ENCODE measurements at places on chromosomes 5 and 9.

- no peak for DNase-seq
These were observed 14.7 kb upstream of the MLANA start for GRCh38 chr9:5876026-5876425.

DNA sequence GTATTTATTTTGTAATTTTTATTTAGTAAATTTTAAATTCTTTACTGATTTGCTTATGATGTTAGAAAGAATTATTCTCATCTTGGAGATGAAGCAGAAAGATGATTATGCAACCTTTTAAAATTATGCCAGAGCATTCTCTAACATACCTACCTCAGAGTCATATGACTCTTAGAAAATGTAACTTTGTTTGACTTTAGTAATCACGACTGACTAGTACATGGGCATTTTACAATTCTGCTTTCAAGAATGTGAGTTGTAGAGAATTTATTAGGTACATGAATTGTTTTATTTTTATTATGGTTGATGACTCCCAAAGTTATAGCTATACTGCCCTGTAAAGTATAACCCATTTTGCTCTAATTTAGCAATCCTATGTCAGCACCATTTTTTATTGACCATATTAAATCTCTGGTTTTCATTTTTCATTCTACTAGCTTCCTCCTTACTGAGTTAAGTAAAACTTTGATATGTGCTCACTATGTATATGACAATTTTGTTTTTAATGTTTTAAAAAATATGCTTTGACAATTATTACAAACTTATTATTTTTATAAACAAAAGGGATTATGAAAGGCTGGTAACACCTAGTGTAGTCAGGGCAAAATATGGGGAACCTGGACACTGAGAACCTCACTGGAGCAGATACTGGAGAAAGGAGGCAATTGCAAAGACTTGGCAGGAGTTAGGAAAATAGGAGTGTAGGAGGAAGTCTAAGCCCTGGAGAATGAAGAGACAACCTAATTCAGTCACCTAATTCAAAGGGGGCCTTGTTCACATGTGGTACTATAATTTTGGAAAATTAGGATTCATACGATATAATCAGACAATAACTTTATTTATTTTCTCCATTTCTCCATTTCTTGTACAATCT, 249.7 kb upstream of the DAB2 start:
- DNase-seq, result no peak

DNA sequence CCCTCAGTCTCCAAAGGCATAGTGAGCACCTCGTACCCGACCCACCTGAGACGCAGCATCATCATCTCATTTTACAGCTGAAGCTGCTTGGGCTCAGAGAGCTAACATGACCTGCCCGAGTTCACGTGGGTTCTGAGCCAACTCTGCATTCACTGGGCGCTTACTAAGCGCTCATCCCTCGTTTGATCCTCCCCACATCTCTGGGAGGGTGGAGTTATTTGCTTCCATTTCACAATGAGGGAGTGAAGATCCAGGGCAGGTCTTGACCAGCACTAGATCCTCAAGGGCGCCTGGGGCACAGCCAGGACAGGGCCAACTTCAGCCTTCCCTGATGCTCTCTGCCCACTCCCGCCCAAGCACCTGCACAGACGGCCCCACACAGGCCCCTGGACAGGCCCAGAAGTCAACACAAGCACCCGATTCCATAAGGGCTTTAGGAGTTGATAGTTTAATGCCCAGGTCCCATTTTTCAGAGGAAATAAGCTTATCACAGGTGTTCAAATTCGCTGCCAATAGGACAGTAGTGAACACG, 80.8 kb downstream of the HRH2 start:
- DNase-seq, result no peak

GRCh38 chr5:172102913-172103626, 85.0 kb downstream of the STK10 start:
- no peak for DNase-seq

DNA sequence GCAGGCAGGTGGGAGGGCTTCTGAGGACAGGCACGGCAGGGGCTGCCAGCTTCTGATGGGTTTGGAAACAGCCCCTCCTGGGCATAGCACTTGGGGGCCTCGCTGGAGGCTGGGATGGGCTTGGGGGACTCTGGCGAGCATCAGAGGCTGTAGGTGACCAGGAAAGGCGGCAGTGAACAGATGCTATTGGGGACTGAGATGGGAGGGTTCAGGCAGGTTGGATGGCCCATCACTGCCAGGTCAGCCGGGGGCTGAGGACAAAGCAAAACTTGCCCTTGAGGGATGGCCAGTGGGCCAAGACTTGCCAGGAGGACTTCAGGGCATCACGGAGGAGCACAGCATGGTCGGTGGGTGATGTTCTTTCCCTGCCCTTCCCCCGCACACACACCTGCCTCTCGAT, 6.7 kb downstream of the AIF1L start:
- DNase-seq, result no peak

DNA sequence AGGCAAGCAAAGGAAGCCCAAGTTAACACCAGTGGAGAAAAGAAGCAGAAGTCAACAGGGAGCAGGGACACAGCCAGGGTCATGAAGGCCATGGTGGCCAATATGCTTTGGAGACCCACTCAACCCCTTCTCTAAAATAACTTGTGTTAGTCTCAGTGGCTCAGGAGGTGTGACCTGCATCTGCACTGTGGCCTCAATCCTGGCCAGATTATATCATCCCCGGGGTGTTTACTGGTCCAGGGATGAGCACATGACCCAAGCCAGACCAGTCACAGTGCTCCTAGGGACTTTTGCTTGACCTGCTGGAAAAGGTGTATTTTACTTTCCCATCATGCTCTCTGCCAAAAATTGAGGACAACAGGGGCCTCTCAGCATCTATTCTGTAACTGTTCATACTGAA, 105.2 kb downstream of the DPYSL3 start:
- no peak for DNase-seq

- no peak for DNase-seq
These were observed 82.1 kb upstream of the IL33 start for GRCh38 chr9:6133346-6134063.

DNA sequence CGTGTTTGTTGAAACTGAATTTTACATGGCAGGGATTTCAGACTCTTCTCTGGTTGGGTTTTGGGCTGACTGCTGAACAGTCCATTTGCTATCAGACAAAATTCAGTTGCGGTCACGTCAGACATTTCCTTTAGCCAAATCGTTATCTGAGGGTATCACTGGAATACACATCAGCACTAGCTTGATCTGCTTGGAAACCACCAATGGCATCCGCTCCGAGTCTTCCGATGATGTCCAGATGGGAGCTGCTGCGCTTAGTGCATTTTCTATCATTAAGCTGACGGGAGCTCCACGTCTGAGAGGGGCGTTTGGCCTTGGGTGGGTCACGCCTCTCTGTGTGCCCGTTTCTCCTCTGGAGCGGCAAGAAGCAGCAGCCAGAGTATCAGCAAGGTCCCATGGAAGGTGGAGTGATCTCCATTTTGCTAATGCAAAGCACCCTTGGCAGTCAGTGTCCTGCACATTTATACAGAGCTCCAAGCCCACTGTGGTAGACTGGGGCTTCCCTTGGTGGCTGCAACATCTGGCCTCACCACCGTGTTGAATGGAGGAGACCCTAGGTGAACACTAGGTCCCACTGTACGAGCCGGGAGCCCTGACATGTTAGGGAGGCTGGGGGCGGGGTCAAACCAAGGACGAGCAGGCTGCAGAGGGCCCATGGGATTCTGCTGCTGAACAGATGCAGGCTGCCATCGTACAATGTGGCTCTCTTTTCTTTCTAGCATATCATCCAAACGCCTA, 134.6 kb upstream of the PHYKPL start:
- DNase-seq, result no peak

DNA sequence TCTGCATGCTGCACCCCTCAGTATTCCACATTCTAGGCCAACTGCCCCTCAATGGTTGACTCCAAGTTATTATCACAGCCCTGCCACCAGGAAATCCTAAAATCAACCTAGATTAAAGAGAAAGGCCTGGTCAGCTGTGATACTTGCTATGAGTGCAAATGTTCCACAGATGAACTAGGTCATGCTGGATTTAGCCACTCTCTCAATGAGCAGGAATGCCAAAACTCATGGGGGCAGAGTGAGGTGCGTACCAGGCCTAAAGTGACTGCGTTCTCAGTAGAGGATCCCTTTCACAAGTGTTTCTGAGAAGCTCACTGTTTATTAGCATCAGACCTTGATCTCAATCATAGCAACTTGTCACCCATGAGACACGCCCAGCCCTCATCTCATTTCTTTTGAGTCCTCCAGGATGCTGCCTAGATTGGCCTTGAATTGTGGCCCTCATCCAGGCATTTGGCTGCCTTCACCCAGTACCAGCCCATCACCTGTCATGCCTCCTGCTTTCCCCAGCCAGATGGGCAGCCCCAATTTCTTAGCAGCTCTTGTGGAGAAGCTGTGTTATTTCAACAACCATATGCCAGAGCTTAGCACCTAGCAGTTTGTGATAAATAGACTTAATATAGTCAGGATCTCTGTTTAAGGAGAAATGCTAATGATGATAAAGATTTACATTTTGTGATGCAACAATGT, 383.9 kb downstream of the CTNND2 start:
- no peak for DNase-seq

DNA sequence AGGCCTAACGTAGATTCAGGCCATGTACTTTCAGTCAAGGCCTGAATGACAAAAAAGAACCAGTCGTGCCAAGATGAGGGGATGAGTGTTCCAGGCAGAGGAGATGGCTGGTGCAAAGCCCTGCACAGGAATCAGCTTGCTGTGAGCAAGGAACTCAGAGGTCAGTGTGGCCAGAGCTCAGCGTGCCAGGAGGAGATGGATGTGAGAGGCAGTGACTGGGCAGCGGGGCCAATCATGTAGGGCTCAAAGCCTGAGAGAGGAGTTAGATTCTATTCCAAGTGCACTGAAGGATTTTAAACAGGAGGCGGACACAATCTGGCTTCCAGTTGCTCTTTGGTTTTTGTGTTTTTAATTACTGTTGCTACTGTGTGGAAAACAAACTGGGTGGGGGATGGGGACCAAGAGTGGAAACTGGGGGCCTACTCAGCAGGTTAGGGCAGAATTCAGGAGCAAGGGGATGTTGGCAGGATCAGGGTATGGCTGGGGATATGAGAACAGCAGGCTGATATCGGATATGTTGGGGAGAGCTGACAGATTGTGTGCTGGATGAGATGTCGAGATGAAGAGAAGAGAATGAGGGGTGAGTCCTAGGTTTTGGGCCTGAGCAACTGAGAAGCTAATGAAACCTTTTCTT, 64.3 kb downstream of the ANGPTL2 start:
- DNase-seq, result no peak

GRCh38 chr5:86554638-86555037, 63.1 kb upstream of the COX7C start:
- DNase-seq, result no peak

DNA sequence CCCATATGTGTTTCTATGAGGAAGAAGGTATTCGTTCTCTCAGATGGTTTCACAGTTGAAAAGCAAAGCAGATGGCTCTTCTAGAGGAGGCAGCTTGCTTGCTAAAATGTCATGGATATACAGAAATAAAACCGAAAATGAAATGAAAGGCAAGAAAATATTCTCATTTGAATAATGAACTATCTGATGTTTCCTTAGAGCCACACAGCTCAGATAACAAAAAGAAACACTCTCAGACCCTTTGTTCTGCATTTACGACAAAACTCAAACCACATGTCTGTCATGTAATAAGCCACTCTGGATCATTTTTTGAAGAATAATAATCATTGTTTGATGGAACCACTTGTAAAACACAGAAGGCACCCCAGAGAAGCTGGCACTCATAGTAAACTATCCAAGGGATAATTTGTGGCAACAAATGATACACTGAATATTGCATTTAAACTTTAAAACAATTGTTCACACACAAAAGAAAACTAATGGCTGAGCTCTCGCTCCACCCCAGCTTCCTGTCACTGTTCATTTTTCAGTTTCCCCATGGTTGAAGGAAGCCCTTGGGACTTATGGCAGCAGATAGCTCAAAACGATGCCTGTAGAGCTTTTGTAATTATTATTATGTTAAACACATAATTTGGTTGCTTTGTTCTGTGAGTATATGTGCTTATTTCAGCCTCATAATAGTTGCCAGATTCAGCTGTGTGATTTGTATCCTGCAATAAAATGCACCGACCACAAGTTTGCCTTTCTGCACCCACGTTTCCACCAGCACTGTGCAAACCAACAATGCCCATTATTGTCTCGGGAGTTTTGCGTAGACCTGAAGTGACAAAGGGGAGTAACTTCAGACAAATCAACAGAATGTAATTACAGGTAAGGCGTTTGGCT, 256.0 kb downstream of the TMEM167A start:
- no peak for DNase-seq

DNA sequence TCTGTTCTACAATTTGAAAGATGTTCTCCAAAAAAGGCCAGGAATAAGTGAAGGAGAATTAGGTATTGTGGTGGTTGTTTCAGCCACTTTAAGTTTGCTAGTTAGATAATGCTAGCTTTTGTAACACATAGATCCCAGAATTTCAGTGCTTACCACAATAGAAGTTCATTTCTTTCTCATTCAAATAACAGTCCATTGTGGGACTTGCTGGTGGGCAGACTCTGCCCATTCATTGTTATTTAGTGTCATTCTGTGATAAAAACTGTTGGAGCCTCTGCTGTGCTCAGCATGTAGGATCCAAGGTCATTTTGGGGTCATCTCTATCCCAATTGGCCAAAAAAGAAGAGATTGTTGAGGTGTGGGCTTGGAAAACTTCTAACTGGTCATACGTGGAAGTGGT, 106.8 kb downstream of the CCDC192 start:
- DNase-seq, result no peak

DNA sequence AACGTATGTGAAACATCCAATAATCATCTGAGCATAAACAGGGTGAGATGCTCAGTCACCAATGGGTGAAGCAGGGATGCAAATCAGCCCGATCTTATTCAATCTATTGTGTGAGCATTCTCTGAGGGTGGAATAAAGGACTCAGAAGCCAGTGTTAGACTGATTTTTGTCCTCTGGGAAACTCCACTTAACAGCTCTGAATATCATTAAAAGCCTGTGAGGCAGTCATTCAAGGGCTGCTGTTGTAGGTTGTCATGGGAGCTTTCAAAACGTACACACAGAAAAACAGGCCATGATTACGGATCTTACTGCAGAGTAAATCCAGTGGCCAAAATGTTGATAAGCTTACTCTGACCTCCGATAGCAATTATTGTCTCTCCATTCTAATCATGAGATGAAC, 266.5 kb upstream of the EFNA5 start:
- no peak for DNase-seq

DNA sequence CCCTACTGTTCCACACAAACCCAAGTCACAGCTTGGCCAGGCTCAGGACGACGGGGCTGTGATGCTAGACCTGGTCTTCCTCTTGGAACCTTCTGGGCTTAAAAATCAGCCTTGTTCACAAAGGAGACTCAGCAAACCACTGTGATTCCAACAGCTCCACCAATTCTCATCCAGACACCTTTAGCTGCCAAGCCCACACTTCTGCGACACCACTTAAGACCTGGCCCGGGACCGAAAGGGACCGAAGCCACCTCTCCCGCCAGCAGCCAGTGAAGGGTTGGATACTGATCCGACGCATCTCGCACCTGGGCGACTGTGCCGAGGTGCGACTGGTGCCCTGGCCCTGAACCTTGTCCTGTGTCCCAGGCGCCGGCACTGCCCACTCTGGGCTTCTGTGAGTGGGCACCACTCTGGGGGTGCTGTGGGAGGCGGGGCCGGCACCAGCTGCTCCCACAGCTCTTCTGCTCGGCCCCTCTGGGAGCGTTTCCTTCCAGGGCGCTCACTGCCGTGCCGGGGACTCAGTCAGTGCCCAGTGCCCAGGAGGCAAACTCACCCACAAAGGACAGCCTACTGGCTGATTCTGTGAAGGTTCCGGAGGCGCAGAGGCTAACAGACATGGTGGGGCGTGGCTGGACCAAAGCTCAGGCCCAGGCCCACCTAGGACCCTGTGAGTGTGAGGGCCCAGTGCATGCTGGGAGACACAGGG, 50.9 kb downstream of the EXD3 start:
- no peak for DNase-seq

- DNase-seq, result no peak
These were observed 177.9 kb downstream of the PCSK1 start for GRCh38 chr5:96254980-96255691.
